ENCODE measurements at places on chromosomes 12 and 14.

DNA sequence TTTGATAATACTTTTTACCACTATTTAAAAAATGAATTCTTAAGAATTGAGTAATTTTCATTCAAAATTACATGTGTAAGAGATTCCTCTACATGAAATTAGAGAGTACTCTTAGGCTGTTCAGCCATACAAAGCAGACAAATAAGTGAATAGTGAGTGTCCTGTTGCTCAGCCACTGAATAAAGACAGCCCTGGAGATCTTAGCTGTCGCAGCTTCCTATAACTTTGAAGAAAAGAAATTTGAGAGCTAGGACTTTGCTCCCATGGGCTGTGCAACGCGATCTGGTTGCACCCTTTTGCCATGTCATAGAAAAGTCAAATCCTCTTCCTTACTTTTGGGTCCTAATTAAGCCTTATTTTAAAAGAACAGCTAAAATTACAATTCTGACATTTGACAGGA is 40.9 kb upstream of the LRIG3 start:
- DNase-seq = no peak

GRCh38 chr14:91078095-91078737 is 17.8 kb upstream of the RPS6KA5 start:
- DNase-seq = peak; percentile 85

DNA sequence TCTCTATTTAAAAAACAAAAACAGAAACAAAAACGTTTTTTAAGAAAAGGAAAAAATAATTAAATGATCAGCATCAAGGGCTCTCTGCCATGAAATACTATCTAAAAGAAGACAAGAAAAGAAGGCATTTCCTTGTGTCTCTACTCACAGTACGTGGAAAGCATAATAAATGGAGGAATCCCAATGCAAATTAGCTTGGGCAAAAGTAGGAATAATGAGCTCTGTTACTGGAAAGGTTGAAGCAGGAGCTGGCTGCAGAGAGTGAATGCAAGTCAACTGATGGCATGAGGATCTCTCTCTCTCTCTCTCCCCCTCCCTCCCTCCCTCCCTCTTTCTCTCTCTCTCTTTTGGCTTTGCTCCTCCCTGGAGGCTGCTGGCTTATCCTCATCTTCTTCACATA is 85.9 kb downstream of the TBX3 start:
- DNase-seq = no peak

DNA sequence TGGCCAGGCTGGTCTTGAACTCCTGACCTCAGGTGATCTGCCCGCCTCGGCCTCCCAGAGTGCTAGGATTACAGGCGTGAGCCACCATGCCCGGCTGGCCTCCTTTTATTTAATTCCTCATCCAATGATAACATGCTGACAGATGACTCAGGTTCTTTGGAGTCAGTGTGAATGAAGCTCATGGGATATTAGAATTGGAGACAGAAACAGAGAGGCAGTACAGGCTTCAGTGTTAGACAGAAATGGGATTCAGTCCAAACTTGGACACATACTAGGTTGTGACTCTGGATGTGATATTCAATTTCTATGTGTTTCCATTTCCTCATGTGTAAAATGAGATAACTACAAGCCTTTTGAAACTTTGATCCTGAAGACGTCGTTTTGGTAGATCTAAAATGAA is 47.3 kb downstream of the PDE3A start:
- no peak for DNase-seq

- no peak for DNase-seq
These were observed 7.3 kb downstream of the DYRK2 start for GRCh38 chr12:67655829-67656228.

DNA sequence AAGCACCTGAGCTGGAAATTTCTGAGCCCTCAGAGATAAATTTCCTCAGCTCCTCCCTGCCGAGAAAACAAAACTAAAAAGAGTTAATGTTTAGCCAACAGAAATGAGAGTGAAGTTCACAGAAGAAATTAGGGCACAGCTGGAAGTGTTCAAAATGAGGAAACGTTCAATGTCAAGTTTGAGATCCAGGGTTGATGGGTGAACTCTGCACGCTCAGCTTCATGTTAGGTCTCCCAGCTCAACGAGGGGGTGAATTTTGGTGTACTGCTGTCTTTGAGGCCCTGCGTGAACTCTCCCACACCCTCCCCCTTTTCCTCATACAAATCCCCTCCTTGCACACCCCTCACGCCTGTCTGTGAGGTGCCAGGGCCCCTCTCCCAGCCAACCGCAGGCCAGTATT is 13.3 kb upstream of the OAS3 start:
- no peak for DNase-seq

DNA sequence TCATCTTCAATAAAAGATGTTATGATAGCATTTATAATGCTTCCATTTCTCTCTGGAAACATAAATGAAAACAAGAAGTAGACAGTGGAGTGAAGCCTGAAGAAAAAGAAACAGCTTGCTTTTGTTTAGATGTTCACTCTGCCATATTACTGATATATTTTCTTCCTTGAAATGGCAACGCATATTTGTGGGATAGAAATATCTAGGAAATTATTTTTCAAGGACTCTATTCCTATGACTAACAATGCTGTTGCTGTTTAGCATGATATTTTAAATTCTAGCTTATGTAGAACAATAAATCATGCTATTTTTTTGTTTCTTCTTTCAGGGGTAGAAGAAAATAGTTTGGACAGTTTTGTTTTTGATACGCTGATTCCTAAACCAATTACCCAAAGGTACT is 359.0 kb downstream of the NAV3 start:
- no peak for DNase-seq

GRCh38 chr14:25537846-25538455 is 488.0 kb upstream of the STXBP6 start:
- DNase-seq = no peak

- no peak for DNase-seq
These were observed 179.0 kb downstream of the TSPAN9 start for GRCh38 chr12:3256103-3256631.

- DNase-seq = no peak
These were observed 10.7 kb downstream of the PKP2 start for GRCh38 chr12:32885831-32886230.

DNA sequence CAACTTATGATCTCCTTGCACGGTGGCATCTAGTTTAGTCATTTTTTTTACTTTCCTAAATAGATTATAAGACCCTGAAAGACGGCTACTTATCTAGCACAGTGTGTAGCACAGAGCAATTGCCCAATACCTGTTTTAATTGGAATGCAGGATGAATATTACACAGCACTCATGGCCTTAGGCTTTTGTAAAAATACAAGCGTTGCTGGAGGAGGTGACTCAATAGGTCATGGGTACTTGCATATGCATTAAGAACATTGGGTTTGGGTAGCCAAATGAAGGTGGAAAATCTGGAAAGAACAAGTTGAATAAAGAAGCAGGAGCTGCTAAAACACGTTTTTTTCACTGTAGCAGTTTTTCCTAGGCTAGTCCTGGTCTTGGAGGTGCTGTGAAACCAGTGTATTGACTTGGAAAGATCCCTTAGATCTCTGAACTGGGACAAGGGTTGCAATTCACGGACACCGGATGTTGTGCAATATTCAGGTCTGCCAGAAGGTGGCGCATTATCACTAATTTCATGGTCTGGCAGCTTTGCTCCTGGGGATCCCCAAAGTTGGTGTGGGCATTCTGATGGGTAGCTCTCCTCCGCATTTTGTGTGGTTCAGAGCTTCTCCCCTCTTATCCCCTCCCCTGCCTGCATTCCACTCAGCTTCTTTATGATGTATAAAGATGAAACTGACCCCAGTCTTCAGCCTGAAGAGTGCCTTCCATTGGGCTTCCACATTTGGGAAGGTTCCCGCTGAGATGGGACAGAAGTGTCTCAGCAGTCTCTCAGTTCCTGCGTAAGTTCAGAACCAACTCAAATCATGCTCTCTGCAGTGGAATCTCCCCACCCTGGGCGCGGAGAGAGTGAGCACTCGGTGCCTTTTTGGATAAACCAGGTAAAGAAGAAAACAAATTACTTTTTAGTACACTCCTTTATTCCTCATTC is 278.3 kb downstream of the NRXN3 start:
- no peak for DNase-seq

DNA sequence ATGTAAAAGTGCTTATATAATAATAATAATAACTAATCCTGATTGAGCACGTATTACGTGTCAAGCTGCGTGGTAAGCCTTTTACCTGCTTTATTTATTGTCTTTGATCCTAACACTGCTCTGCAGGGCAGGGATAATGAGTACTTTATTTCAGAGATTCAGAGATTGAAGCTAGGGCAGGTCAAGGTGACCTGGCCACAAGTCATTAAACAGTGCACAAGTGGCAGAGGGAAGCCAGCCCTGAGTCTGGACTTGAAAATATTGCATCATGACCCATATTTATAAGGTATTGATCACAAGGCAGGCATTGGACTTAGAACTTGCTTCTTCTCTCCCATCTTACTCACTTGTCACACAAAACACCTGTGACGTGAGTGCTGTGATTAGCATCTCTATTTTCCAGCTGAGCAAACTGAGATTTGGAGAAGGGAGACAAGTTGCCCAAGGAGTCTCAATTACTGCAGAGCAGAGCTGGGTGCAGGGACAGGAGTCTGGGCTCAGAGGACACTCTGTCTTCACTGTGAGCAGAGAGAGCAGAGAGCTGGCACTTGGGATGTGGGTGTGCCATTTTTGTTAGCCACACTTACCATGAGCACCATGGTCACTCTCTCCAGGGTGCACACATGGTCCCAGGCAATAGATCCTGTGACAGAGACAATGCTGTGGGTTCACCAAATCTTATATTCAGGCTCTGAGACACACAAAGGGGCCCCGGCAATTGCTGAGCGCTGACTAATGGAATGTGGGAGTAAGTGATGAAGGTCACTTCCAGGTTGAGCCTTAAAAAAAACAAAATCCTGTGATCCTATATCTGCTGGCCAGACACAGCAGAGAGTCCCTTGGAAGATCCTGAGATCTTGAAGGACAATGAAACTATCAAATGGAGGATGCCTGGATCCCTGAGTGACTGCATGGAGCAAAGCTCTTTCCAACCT is 113.2 kb upstream of the MED13L start:
- no peak for DNase-seq

DNA sequence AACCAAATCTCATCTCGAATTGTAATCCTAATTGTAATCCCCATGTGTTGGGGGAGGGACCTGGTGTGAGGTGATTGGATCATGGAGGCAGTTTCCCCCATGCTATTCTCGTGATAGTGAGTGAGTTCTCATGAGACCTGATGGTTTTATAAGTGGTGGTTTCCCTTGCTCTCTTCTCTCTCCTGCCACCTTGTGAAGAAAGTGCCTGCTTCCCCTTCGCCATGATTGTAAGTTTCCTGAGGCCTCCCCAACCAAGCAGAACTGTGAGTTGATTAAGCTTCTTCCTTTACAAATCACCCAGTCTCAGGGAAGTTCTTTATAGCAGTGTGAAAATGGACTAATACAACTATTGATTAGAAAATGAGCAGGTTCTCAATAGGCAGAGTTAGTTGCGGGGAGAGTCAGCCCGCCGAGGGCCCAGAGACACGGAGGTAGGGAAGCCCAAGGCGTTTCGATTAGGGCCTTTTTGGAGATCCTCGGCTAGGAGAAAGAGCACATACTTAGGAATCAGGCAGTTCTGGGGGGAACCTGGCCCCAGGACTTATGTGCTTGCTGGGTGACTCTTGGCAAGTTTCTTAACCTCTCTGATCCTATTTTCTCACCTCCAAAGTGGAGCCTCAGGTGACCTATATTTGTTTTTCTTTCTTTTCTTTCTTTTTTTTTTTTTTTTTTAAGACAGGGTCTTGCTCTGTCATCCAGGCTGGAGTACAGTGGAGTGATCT is 65.7 kb downstream of the MVK start:
- no peak for DNase-seq

DNA sequence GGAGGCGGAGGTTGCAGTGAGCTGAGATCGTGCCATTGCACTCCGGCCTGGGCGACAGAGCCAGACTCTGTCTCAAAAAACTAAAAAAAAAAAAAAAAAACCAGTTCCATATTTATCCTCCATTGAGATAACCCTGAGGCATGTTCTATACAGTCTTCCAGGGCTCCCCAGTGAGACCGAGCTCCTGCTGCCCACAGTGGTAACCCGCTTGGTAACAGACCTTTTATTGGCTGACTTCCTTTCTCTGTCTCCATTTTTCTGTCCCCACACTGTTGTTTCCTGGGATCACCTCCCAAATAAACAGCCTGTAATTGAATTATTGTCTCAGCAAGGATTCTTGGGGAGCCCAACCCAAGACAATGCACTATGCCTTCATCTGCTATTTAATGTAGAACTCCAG is 42.8 kb upstream of the BICDL1 start:
- DNase-seq = no peak

GRCh38 chr12:1058423-1058822 is 67.4 kb downstream of the ERC1 start:
- DNase-seq = no peak

DNA sequence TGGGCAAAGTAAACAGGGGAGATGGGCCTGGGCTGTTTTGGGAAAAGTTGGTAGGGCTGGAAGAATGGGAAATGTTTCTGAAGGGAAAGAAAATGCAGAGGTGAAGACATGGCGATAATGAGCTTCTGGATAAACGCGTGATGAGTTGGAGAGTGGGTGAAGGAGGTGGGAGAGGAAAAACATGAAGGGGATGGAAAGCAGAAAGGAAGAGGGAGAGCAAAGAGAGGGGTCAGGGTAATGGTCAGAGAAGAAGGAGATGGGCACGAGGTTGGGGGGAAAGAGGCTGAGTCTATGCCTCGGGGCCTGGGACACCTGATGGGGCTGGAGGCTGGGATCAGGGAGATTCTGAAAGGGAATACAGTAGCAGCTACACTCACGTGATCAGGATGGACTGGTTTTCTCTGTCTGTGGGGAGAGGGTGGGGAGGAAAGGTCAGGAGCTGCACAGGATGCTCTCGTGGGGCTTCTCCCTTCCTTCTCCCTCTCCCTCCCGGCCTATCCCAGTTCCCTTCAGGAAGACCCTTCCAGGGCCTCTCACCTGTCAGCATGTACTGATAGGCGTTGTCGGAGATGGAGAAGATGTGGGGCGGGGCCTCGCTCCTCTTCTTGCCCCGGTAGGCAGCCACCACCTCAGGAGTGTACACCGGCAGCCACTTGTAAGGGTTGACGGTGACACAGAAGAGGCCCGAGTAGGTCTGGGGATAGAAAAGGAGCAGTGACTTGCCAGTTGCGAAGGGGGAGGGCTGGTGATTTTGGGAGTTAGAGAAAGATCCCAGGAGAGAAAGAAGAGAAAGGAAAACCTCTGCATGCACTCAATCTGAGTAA is 3.1 kb downstream of the MYH7 start:
- no peak for DNase-seq

DNA sequence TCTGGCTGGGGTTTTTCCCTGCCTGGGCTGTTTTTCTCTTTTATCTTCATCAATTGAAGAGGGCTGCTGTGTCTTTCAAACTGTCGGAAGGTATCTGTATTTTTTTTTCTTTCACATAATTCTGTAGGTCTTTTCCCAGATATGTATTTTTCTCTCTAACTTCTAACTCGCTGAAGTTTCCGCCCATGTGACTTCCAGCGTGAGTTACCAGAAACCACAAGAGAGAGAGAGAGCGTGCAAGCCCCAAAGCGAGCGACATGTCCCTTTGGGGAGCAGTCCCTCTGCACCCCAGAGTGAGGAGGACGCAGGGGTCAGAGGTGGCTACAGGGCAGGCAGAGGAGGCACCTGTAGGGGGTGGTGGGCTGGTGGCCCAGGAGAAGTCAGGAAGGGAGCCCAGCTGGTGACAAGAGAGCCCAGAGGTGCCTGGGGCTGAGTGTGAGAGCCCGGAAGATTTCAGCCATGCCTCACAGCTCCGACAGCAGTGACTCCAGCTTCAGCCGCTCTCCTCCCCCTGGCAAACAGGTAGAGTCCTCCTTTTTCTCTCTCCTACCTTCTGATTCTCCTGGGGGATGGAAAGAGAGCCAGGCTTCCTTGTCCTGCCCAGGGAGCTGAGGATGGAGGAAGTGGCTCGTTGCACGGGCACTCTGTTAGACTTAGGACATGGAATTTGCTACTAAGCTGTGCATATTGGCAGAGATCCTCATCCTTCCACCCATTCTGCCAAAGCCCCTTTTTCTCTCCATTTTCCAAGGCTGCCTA is at the start of gene BATF:
BATF (plus strand) TSS at position 246 of the 759 bp plus-strand sequence; CDS start at position 460, 214 bp downstream.
- peak; percentile 66 for DNase-seq
